Memory B cell (primary cell): ENCODE measurements at places on chromosomes 16 and 17.

DNA sequence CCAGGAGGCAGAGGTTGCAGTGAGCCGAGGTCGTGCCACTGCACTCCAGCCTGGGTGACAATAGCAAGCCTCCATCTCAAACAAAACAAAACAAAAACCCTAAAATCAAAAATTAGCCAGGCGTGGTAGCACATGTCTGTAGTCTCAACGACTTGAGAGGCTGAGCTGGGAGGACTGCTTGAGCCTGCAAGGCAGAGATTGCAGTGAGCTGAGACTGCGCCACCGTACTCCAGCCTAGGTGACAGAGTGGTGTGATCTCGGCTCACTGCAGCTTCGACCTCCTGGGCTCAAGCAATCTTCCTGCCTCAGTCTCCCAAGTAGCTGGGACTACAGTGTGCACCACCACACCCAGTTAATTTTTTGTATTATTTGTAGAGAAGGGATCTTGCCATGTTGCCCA lies 87.6 kb downstream of the MYH11 start:
- DNase-seq: no peak

DNA sequence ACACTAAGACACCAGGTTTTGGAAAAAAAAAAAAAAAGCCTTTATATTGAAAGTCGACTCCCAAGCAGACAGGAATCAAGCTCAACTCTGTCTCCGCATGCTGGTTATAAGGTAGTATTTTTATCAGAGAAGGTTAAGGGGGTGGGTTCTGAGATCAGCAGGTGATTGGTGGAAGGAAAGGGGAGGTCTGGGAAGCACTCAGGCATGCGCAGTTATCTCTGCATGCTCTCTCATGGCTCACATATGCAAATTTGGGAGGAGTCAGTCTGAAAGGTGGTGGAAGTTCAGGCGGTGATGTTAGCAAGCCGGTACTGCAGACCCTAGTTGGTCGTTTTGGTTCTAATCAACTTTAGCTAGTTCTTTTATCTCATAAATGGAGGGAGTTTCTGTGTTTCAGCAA lies 357.6 kb upstream of the C16orf82 start:
- DNase-seq: no peak

GRCh38 chr16:86962259-86962658 lies 354.9 kb downstream of the C16orf95 start:
- DNase-seq: no peak

GRCh38 chr17:40362696-40363110 lies 1.8 kb downstream of the GJD3 start:
- DNase-seq: peak; percentile 82

DNA sequence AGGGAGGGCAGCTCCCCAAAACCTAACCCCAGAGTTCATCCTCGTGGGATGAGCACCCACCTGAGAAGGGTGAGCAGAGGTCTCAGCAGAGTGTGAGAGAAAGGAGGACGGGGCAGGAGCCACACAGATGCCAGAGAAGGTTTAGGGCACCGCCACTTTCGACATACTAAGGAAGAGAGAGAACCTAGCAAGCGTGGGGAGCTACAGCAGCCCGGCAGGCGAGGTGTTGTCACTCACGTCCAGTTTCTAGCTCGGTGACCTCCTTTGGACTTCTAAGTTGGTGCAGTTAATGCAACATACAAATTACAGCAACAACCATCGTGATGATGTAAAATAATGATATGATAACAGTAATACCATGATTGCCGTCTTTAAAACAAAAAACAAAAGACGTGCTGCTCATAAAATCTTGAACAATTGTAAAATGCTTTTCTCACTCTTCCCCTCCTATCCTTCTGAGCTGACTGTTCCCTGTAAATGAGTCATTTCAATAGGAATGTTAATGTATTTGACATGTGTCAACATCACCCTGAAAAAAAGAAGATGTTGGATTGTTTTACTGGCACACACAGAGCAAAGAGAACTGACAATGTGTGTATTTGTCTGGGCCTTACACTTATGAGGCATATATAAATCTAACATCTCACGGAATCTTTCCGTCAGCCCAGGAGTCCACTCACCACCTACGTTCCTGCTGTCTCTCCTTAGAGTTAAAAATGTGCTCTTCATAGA lies 158.2 kb upstream of the MAF start:
- DNase-seq: no peak

DNA sequence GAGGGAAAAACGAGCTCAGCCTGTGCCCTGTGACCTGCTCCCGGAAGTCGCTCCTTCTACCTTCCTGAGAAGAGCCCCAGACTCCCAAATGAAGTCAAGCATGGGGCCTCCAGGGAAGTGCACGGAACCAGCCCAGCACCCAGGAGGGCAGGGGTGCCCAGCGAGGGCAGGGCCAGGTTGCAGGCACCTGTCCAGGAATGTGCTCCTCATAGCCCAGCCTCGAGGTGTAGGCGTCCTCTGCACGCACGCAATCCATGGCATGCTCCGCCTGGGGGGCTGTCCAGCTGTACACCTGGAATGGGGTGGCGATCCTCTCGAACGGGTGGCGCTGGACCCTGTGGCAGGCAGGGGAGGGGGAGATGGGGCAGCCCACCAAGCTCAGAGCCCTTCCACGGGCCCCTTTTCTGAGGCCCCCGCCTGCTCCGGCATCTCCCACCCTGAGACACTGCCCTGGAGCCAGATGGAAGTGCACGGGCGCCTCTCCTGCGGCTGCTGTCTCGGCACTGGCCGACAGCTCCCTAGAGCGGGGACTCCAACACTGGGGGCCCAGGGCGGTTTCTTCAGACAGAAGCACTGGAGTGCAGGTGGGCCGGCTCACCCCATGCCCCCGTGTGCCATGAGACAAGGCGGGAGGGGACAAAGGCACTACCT lies 10.9 kb downstream of the CLUH start:
- DNase-seq: no peak

GRCh38 chr17:34980681-34981537 lies 597 bp downstream of the LIG3 start:
- DNase-seq: no peak

DNA sequence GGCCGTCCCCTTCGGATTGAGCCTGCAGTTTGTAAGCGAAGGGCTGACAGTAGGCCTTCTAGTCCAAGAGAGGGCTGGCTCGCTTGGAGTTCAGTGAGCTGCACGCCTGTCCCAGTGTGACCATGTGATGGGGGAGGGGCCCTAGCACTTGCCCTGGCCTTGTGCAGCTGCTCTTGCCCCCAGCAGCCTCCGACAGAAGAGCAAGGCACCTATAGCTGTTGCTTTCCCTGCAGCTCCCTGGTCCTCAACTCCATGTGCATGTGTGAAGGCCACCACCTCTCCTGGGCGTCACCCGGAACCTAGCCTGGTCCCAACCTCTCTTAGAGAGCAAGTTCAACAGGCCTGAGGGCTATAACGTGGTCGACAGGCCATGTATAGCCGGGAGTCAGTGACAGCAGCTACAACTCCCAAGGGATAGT lies 5.6 kb downstream of the SPHK1 start:
- no peak for DNase-seq

GRCh38 chr17:80028030-80028429 lies 7.6 kb downstream of the TBC1D16 start:
- no peak for DNase-seq

DNA sequence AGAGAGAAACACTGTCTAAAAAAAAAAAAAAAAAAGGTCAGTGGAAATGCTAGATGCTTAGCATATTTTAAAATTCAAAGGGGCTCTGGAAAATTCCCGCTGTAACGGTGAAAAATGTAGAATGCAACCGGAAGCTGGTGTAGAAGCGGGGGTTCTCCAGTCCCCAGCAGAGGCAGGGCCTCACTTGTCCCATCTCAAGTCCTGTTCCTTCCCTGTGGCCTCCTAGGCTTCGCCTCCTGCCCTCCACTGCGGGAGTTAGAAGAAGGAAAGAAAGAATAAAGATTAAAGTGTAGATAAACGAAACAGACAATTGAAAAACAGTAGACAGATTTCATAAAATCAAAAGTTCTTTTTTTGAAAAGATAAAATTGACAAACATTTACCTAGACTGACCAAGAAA lies 14.8 kb upstream of the ZNF287 start:
- no peak for DNase-seq

GRCh38 chr17:40458851-40459482 lies 15.7 kb downstream of the IGFBP4 start:
- no peak for DNase-seq

- no peak for DNase-seq
These were observed 167.9 kb upstream of the MAF start for GRCh38 chr16:79768276-79768970.

DNA sequence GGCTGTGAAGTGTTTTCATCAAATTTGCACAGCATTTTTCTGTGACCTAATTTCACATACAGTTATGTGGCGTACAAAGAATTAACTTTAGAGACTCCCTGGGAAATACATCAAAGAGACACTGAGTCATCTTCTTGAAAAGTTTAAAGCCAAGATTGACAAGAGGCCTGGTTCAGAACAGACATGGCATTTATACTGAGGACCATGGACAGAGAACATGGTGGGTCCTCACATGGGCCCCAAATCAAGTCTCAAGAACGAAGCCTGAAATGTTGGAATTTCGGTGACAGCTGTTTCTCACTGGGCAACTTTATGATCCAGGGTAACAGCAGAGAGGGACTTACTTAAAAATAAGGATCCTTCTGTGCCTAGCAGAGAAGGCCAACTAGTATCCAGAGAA lies 311.5 kb upstream of the KCNJ16 start:
- DNase-seq: no peak

GRCh38 chr17:72590882-72591281 lies 470.1 kb downstream of the SOX9 start:
- no peak for DNase-seq

GRCh38 chr17:33688771-33689170 lies 395.7 kb upstream of the ASIC2 start:
- DNase-seq: no peak

DNA sequence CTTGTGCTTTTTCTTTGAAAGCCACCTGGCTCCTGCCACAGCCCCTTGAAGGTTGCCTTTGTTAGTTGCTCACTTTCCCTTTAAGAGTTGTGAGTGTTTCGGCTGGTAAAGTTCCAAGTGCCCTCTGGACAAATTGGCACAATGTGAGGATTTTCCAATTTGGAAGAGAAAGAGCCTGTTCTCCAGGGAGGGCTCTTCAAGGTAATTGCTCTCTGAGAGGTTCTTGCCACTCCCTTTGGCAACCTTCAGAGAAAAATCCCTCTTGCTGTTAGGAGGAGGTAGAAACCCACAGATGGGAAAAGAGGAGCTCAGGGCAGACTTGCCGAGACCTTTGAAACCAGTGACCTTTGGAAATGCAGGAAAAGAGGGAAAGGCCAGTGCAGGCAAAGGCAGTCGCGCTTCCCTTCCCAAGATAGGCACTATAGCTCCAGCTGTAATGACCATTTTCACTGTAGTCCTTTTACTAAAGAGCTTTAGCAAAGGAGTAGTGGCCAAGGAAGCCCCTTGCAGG lies 49.0 kb upstream of the AKAP1 start:
- DNase-seq: no peak

DNA sequence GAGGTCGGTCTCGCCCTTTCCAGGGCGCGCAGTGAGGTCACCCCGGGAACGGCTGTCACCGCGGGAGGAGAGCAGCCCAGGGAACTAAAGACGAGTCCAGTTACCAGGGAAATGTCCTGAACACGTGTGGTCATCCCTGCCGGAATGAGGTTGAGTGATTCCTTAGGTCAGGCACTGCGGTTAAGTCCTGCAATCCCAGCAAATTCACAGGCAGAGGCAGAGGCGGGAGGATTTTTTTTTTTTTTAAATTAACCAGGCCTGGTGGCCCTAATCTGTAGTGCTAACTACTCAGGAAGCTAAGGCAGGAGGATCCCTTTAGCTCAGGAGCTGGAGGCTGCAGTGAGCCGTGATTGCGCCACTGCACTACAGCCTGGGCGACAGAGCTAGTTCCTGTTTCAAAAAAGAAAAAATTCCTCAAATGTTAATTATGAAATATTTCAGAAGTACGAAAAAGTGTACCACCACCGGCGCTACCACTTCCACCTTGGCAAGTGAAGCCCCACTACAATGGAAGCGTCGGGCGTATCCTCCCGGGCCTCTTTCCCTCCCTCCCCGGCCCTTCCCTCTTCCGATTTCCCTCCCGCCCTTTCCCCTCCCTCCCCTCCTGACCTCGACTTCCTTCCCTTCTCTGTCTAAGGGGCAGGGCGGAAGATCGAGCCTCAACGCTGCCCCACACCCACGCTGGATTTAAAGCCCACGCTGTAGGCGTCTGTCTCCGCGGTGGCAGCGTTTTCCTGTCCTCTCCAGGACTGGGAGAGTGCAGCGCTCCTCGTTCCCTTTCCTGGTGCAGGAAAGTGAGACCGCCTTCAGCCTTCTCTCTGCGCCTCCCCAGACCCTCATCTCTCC lies 27.3 kb downstream of the SLFN11 start:
- no peak for DNase-seq

DNA sequence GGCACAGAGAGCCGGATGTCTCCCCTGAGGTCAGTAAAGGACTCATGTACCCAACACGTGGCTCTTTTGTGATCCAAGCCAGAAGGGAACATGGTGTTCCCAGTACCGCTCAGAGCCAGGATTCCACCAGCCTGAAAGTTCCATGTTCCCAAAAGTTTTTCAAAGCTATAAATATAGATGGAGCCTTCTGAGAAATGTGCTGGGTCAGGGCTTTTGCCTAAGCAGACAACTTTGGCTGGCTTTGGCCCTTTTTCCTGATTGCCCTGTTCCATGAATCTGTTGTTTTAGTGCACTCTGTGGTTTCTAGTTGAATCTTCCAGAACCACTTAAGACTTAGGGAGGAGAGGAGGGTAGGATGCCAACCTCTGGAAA lies 128.5 kb upstream of the HS3ST2 start:
- no peak for DNase-seq

GRCh38 chr16:52405441-52405840 lies 141.5 kb downstream of the TOX3 start:
- no peak for DNase-seq

- DNase-seq: no peak
These were observed 29.4 kb upstream of the MLKL start for GRCh38 chr16:74729783-74730683.

GRCh38 chr16:12362482-12363458 lies 386.2 kb downstream of the SNX29 start:
- DNase-seq: no peak

DNA sequence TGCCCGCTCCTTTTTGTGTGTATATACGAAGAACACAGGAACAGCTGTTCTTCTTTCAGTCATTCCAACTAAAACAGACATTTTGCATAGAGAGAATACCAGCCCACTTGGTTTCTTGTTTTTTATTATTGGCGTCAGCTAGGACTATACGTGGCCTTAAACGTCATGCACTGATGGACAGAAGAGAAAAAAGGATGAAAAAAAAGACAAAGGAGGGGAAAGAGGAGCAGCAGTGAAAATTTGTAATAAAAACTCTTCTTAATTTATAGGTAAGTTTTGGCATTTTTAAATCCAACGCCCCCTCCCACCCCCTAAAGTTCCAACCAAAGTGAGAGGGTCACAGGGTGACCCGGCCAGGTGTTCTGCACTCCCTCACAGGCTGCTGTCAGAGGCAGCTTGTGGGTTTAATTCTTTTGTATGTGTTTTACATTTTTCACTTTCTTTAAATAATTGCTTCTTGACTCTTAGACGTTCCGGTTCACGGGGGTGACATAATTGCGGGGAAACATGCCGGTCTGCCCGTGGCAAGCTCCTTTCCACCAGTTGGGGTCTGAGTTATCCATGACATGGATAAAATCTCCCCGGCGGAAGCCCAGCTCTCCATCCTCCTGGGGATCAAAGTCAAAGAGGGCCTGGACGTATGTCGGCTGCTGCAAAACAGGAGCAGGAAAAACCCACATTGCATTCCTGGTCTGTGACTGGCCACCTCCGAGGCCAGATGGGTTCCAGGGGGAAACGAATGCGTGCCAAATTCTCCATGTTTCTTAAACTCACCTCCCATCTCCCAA lies 30.9 kb upstream of the SLC25A19 start:
- DNase-seq: no peak
